ENCODE measurements at places on chromosomes 3 and 15.

- no peak for DNase-seq
Observed at GRCh38 chr3:51777985-51778384, 1.1 kb downstream of the IQCF6 start.

DNA sequence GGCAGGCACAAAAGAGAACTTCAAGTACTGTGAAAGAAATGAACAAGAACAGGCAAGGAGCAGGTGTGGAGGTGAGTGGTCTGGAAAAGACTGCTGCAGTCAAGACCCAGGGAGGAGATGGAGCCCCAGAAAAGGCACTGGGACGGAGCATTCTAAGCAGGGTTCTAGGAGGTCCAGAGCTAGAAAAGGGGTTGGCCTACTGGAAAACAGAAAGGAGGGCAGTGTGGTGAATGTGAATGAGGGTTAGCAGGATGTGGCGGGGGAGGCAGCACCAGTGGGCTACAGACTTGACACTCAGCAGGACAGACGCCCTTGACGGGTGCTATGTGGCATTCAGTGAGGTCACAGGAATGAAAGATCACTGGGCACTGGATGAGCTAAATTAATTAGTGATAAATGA is 75.7 kb downstream of the SENP2 start:
- no peak for DNase-seq

DNA sequence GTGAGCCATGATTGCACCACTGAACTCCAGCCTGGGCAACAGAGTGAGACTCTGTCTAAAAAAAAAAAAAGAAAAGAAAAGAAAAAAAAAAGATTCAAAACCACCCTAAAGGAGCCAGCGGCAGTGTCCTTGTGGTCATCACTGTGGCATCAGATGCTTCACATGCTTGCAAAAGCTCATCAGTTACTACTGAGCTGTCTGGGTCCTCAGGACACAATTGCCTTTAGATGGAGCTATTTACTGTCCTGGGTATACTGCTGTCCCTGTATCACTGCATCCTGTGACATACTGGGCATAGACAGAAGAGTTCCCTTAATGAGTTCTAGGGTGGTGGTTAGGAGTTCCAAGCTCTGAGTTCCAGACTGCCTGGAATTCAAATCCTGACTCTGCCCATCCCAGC is 85.8 kb downstream of the LINGO1 start:
- no peak for DNase-seq

GRCh38 chr3:159455741-159456181 is 532.9 kb upstream of the IL12A start:
- no peak for DNase-seq

DNA sequence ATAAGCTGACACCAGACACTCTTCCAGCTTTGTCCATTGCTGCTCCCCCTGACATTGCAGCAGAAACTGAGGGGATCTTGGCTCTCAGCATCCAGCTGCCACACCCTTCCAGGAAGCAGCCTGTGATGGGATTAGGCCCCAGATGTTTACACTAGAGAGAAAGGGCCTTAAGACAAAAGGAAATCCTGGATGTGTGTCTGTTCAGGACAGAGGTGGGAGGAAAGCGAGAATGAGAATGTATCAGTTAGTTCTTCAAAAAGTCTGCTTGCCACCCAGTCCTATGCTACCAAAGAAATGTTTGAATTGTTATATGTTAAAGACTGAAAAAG is 58.8 kb downstream of the HES1 start:
- no peak for DNase-seq

DNA sequence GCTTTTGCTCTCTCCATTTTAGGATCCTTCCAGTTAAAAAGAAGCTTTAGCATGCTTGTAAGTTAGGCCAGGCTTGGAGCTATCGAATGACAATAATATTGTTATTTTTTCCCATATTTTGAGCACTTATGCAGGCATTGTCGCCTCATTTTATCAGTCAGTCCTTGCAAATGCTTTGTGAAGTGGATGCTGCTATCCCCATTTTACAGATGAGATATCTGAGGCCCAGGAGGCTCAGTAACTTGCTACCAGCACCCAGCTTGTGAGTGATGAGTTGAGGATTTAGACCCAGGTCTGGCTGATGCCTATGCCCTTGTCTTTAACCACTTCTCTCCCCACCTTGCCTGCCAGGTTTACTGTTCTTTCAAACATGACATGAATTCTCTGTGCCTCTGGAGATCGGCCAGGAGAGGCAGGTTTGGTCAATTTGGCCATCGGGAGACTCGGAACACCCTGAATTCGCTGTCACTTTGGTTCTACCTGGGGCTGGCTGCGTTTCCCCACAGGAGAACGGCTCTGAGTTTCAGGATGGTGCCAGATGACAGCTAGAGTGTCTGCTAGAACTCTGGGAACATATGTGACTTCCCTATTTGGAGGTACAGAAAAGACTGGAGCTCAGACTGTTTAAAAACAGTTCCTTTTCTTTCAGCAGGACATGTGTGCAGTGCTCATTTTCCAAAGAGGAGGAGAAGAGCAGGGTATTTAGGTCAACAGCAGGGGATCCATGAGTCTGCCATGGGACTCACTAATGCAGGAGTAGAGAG is 25.5 kb upstream of the ZNF710 start:
- no peak for DNase-seq
